ENCODE measurements at places on chromosomes 2 and 18.

DNA sequence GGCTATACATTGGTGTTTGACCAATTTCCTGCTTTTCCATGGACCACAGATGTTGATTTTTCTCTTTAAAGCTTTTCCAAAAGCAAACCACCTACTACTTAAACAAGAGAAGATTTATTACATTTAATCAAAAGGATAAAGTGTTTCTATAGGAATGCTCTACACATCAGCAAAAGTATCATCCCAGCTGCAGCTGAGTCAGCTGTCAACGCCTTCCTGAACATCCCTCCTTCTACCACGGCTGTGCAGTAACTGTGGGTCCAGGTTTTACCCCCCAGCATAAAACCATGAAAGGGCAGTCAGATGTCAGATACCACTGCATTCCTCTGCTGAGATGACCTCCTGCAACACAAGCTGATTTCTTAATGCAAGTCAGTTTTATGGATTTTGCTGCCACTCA lies 524.5 kb upstream of the MEX3C start:
- no peak for ATAC-seq

DNA sequence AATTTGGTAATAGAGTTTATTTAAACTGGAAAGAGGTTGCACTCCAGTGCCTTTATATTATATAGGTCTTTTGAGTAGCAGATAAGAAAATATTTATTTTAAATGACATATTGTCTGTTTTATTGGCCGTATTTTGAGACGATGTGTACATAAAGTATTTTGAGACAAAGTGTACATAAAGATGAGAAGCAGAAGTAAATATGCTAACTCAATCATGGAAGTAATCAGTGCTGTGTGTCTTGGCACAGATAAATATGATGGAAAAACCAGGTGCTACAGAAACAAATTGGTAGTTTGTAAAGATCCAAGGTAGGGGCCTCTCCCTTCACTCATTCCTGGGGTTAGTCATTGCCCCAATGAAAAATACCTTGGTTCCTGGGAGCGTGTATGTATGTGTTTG lies 382.9 kb downstream of the DSEL start:
- ATAC-seq = no peak

GRCh38 chr18:77042583-77042982 lies 90.0 kb downstream of the MBP start:
- ATAC-seq = no peak

DNA sequence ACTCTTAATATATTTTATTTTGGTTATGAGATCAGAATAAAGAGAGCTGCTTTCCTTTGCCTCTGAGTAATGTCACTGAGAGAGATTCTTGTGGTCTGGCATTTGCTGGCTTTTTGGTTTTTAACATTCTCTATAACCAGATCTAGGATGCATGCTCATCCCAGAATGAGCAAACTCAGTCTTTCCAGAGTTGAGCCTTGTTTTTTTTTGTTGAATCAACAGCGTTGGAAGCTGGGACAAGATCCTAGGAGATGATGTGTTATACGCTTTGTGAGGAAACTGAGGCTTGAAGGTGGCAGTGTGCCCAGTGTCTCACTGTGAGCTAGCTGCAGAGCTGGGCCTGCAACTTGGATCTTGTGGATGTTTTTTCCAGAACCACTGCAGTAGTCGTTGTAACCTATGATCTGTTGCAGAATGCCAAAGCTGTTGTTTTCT lies 19.5 kb downstream of the MYO1B start:
- no peak for ATAC-seq

- no peak for ATAC-seq
These were observed 96.3 kb downstream of the EVA1A start for GRCh38 chr2:75464348-75464946.

- no peak for ATAC-seq
These were observed 11.9 kb upstream of the IGFBP2 start for GRCh38 chr2:216621292-216621691.

DNA sequence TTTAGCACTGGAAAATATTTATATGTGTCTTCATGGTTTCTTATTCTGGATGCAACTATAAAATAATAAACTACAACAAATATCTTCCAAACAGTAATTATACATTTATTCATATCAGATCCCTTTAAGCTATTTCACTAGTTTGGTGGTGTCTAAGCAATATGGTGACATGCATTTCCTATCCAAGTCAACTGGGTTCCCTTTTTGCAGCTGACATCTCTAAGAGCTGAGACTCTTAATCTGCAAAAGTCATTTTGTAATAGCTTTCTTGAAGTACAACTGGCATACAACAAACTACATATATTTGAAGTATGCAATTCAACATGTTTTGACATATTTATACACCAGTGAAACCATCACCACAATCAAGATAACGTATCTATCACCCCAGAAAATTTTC lies 59.9 kb upstream of the SLC1A4 start:
- ATAC-seq = no peak

DNA sequence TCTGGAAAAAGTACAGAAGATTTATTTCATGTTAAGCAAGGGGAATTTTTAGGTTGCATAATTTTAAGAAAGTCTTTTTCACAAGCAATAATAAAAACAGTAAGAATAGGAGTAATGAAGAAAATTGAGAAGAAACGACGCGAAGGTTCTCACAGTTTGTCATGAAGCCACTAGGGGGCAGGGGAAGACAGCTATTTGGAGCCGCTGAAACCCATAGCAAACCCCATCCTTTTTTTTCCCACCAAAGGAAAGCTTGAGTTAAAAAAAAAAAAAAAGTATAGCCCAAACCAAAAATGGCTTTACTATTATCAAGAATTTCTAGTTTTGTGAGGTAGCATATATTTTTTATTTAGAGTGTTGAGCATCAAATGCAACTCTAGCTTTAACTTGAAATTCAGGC lies 300.9 kb downstream of the PHLPP1 start:
- peak; percentile 53 for ATAC-seq

Measured in gastroesophageal sphincter (tissue), 4 donors.